T-helper 1 cell (primary cell): ENCODE measurements at places on chromosomes 2 and 18.
A peak's percentile ranks its signal among the peaks of the same experiment; 100 is the strongest.

DNA sequence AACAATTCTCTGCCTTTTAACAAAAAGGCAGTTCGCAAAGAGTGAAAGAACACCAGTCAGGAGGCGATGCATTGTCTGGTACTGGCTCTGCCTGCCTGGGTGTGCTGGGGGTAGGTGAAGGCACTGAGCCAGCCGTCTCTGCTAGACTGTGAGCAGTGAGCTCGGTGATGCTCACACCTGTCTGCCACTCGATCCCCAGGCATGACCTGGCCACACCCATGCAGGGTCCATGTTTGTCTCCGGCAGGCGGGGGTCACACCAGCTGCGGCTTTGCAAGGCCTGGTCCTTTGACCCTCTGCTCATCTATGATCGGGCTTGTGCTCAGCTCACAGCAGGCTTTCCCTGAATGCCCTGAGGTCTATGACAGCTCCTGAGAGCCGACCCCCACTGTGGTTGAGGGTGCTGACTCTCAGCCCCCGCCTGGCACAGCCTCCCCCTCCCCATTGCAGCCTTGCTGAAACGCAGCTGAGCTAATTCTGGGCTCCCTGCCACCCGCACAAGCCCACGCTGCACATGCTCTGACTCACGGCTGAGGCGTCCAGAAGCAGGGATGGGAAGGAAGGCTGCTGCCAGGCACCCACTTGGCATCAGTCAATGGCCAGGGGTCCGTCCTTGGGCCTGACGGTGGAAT is 23.7 kb downstream of the CRACDL start:
- DNase-seq = no peak

GRCh38 chr2:224111576-224111975 is 72.5 kb upstream of the SERPINE2 start:
- no peak for DNase-seq

DNA sequence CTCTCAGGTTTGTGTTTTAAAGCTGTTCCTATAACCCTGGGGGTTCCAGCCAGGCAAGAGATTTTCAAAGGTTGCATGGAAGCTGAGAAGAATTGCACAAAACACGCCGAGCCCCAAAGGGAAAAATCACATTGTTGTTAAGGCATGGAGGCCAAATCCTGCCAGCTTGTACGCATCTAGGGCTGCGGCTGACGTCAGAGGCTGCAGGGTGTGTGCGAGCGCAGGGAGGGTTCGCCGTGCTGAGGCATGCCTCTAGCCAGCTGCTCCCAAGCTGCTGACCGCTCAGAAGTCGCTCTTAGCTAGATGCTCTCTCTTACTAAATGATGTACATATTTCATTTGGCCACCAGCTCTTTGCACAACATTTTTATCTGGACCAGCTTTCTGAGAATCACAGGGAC is 191.8 kb downstream of the LPIN1 start:
- DNase-seq = no peak

DNA sequence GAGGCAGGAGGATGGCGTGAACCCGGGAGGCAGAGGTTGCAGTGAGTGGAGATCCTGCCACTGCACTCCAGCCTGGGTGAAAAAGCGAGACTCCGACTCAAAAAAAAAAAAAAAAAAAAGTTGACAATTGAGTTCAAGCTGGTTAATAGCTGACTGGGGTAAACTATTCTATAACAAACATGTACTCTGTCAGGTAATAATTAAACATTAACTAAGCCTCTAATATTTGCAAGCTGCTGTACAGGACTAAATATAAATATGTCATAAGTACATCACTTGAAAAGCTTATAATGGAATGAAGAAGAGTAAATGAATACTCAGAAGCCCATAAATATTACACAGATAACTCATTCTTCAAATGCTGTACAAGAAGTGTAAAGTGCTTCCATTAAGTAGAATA is 190.4 kb upstream of the CRIM1 start:
- DNase-seq = no peak

DNA sequence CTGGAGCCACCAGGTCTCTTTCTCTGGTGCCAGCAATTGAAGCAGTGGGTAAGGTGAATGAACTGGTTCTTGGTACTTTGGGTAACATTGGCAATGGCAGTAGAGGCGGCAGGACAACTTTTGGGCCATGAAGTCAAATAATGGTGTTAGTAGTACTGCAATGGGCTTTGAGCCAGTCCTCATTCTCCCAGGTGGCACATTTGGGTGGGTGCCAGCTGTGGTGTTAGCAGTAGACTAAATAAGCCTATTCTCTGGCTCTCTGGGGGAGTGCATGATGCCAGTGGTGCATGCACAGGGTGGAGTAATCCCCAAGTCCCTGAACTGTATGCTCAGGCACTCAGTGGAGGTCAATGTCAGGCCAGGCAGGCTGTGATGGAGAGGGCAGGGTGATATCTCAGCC is 120.2 kb upstream of the LRRTM4 start:
- DNase-seq = no peak

DNA sequence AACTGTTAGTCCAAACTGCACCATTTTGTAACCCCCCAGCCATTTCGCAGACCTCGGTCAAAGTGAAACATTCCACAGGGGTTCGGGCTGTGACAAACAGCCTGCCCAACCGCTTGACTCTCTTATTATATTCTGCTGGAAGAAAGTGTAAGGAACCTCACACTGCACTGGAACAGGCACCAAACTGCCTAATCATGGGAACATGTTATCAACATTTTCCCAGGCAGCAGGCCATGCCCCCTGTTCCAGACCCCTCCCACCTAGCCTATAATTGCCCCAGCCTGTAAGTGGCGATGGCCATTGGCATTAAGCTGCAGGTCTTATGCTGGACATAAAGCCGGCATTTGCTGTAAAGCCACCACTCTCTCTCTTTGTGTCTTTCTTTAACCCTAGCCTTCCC is 16.9 kb downstream of the LYG2 start:
- no peak for DNase-seq

GRCh38 chr2:229715895-229716507 is 1.6 kb upstream of the DNER start:
- no peak for DNase-seq

DNA sequence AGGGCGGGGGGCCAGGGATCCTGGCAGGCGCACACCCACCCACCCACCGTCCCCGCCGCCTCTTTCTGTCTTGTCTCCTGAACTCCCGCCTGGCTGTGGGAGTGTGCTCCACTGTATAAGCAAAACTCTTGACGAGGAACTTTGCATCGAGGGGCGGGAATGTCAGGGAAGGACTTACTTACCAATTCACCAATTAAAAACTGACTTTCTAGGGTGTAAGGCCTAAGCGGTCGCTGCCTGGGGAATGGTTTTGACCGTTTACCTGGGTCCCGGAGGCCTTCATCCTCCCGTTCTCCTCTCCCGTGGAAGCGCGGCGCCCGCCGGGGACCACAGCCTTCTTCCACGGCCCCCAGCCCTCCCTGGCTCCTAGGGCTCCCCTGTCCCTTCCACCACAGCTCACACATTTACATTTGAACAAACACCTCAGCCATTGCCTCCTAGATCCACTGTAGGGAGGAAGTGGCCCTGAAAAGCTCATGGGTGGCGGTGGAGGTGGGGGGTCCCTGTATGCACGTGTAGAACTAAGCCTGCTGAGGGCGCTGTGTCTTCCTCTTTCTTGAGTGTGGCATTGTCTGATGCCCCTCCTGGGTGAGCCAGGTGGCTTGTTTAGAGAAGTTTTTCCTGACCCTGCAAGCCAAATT is 8.9 kb downstream of the ASIC4 start:
- DNase-seq = no peak

DNA sequence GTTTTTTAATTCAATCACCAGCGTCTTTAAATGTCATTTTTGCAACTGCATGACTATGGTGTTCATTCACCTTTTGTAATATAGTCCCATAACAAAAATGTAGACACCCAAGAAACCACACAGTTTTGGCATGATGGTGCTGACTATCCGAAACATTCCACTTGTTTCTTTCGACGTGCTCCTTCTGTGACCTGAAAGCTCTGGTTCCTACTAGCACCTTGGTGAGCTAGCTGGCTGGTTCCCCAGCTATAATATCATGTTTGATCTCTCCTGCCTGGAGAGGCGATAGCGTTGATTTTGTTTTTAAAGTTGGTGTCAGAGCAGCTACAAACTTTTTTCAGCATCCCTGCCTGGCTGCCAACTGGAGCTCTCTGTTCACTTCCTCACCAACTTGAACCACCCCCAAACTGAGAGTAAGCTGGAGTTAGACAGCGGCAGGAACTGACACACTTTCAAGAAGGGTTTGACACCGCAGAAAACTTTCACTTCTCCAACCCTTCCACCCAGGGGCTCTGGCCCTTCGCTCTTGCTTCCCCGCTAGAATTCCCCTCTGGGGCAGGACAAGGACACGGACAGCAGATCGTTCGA is 1.1 kb downstream of the ATAD2B start:
- peak; percentile 18 for DNase-seq

DNA sequence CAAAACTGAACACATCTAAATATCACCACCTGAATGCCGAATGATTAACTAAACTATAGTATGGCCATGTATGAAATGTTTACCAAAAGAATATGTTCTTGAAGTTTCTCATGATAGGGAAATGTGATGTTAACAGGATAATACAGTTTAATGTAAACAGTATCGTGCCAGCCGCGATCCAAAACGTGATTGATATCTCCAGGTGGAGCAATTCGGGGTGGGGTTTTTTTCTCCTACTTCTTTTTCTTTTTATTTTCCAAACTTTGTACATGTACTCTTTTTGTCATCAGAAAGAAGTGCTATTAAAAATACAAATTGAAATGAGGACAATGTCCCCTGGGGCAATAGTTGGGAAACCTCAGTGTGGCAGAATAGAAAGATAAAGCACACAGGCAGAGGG is 4.0 kb upstream of the BIN1 start:
- no peak for DNase-seq
